ENCODE measurements at places on chromosomes 4 and X.

GRCh38 chr4:3816256-3816825 lies 50.2 kb downstream of the ADRA2C start:
- peak; percentile 35 for DNase-seq

- no peak for DNase-seq
Observed at GRCh38 chr4:19346636-19347035, 905.1 kb upstream of the SLIT2 start.

DNA sequence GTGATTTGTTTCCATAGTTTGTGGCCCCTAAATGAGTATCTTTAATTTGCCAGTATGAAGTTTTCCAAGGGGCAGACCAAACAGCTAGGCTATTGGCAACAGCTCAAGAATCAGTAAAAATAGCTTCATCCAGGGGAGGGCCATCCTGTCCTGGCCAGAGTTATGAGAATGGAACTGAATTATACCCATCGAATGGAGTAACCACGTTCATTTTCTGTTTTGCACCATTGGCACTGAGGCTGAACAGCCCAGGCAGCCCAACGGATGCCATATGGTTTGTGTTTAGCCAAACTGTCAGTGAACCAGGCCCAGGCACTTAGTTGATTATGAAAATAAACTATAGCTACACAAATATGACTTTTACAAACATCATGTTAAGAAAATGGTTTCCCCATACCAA lies 17.7 kb upstream of the ASB5 start:
- no peak for DNase-seq

GRCh38 chr4:89300060-89300459 lies 7.5 kb downstream of the GPRIN3 start:
- no peak for DNase-seq

DNA sequence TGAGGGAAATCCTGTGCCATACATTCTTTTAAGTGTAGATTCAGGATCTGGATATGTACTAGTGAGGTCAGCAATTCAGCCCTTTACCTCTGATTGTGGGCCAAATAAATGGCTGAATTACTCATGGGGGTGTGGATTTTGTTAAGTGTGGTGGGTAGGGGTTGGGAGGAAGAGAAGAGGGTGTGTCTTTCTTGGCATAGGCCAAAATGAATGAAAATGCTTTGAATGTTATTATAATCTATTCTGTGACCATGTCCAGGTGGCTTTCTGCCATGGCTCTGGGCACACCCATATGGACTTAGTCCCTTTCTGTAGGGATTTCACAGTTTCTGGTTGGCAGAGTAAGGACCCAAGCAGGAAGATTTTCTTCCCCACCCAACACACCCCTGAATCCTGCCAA lies 244.3 kb downstream of the CBR4 start:
- DNase-seq, result no peak

- peak; percentile 55 for DNase-seq
Observed at GRCh38 chr4:89836897-89837384, at the start of gene SNCA. TSS of gene SNCA (minus strand) at chr4:89837161. CDS start at chr4:89835667, 1,494 bp downstream.

DNA sequence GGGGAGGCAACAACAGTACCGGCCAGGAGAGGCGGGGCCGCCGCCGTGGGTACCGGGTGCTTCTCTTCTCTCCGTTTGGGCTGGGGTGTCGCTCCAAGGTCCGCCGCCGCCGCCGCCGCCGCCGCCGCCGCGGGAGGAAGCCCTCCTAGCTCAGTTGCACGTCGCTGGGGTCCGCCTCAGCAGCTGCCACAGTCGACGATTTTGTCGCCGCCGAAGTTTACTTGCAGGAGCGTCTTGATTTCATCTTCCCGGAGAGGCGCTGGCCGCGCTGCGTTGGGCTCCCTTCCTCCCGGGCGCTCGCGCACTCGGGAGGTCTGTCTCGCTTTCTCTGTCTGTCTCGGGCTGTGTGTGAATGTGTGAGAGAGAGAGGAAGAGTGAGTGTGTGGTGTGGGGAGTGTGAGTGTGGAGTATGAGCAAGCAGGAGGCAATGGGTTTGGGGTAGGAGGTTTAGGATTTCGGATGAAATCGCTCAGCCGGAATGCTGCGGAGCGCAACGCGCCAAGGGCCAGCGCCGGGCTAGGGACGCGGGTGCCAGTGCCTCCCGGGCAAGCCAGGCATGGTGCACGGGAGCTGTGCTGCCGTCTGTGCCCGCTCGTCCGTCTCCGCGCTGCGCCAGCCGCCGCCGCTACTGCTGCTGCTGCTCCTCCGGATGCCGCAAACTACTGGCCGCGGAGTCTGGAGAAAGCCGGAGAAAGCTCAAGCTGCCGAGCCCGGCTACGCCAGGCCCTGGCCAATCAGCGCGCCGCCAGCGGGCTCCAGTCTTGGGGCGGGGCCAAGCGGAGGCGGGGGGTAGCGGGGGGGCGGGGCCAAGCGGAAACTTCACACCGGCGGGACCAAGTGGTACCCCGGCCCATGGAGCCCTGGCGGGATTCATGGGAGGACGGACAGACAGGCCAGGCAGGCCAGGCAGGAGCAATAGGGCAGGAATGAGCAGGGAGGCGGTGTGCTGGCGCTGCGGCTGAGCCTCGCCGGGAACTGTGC lies at the start of gene PCDH19:
Gene PCDH19, minus strand, starts transcription at position 664 of the 981 bp plus-strand sequence. CDS start 1,676 bp downstream, outside the sequence.
- peak; percentile 52 for DNase-seq

DNA sequence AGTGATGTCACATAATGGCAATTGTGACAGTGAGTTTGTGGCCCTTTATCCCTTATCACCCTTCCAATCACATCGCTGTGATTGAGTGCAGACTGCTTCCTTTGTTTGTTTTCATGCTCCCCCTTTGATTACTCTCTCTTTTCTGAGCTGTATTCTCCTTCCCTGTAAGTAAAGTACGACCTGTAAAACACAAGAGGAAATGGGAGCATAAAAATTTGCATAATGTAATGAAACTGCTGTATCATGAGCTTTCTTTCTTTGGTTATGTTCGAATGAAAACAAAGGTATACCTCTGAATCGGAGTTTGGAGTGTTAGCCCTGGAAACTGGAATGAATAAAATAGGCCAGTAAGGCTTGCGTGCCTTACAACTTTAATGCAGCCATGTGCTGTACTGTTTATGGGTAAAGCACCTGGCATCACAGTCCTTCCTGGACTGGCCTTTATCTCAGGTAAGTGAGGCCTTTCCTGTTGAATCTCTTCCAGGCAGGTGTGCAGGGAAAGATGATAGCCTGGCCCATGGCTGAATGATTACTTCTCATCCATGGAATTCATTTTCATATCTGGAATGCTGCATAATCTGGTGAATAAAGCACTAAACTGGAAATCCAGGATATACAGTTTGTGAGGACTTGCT lies 26.6 kb upstream of the HS3ST1 start:
- no peak for DNase-seq

DNA sequence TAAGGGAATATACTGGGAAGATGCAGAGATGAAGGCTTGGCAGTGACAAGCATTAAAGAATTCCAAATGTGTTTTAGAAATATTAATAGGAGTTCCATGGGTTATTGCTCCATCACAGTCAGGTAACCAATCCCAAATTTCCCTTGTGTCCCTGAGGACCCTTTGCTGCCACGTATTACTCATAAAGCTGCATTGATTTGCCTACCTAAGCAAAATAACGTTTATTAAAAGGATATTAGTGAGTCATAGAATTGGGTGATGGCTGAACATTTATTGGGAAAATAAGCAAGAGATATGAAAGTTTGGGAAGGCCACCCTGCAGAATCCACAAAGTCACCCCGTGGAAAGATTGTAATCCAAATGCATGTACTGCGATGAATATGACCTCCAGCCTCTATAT lies 782.1 kb downstream of the RAPGEF2 start:
- DNase-seq, result no peak

GRCh38 chr4:125041372-125041930 lies 273.3 kb upstream of the FAT4 start:
- no peak for DNase-seq

DNA sequence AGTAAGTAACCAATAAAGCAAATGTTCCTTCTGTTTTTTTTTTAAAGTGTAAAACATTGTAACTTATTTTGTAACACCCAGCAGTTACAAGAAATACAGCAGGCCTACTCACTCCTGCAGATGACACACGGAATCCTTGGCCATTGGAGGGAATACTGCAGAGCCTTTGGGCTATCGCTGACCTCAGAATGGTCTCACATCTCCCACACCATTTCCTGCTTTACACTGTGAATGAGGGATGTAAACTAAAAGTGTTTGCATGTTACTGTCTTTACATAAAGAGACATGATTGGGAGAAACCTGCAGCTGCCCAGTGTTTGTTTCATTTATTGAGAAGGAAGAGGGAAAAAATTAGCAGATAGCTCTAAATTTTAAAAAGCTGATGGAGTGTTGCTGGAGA lies 64.1 kb downstream of the USP46 start:
- no peak for DNase-seq

DNA sequence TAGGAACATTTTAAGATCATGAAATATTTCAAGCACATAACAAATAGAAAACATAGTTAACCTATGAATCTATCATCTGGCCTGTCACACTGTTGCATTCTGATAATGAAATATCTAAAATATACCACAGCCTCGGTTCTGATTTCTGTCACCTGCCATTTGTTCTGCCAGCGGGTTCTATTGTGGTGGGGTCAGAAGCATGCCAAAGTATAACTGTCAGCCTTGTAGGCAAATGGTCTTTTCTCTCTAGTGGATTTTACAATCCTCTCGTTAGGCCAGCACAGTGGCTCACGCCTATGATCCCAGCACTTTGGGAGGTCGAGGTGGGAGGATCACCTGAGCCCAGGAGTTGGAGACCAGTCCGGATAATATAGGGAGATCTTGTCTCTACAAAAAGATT lies 47.9 kb downstream of the HTRA3 start:
- DNase-seq, result no peak

DNA sequence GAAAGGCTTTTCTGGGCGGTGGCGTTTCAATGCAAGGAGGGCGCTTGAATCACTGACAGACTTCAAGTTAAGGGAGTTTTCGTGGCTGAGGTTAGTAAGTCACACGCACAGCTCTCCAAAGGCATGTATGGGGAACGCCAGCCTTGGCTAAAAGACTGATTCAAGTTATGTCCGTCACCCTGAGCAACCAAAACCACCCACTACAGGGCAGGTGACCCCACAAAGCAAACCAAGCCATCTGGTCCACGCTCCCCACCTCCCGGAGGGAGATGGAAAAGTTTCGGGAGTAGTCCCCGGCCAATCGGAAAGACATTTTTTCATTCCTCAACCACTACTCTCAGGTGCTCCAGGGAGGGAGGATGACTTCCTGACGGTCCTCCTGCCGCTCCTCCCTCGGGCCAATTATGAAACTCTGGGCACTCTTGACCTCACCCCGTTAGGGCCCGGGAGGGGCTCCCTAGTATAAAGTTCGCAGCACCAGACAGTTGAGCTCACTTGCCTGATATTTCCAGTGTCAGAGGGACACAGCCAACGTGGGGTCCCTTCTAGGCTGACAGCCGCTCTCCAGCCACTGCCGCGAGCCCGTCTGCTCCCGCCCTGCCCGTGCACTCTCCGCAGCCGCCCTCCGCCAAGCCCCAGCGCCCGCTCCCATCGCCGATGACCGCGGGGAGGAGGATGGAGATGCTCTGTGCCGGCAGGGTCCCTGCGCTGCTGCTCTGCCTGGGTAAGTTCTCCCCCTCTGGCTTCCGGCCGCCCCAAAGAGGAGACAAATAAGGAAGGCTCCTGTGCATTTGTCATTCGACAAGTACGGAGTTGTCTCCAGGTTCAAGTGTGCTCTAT lies at the start of gene EREG:
Gene EREG, plus strand, starts transcription at position 494 of the 840 bp plus-strand sequence. Its CDS starts 164 bp downstream, at position 658.
- DNase-seq, result peak; percentile 63

DNA sequence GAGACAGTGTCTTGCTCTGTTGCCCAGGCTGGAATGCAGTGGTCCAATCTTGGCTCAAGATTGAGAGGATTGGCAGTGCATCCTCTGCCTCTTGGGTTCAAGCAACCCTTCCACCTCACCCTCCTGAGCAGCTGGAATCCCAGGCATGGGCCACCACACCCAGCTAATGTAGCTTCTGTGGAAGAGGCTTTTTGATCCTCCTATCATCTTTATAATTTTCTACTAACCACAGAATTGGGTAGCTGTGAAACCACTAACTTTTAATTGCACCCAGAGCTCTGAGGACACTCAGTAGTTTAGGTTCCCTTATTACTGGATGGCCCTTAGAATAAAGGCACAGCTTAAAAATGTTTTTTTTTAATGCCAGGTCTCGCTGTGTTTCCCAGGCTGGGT lies 8.9 kb upstream of the AGA start:
- DNase-seq, result no peak

- no peak for DNase-seq
Observed at GRCh38 chr4:124437853-124438495, 274.6 kb downstream of the ANKRD50 start.

GRCh38 chrX:53716328-53717088 lies 30.0 kb upstream of the HUWE1 start:
- DNase-seq, result no peak

DNA sequence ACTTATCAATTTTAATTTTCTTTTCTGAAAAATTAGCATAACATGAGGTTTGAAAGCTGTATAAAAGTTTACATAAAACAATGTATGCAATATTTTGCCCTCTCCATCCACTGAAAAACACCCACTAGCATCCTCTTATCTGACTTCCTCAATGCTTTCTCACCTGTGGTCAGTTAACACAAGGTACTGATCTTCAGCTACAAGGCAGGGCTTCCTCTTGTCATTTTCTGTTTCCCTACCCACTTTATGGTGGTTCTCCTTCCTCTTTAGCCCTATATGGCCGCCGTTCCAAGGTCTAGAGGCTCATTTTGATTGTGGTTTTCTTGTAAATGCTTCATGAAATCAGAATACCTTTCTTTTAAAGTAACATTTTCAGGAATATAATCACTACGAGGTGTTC lies 618.6 kb upstream of the CPEB2 start:
- no peak for DNase-seq

GRCh38 chr4:176187624-176188023 lies 7.8 kb downstream of the SPATA4 start:
- no peak for DNase-seq

DNA sequence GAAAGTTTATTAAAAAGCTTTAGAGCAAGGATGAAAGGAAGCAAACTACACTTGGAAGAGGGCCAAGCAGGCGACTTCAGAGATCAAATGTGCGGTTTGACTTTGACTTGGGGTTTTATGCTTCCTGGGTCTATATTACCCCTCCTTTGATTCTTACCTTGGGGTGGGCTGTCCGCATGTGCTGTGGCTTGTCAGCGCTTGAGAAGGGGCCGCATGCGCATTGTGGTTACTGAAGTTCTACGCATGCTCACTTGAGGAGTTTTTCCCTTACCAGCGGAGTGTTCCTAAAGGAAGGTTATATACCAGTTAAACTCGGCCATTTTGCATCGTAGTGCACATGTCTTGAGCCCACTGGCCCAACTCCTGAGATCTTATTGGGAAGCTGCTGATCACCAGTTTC lies 9.9 kb downstream of the ZNF157 start:
- peak; percentile 42 for DNase-seq

- DNase-seq, result peak; percentile 76
Observed at GRCh38 chr4:42673082-42673425, 16.1 kb upstream of the ATP8A1 start.

- no peak for DNase-seq
Observed at GRCh38 chr4:81482326-81482725, 10.6 kb upstream of the RASGEF1B start.

GRCh38 chrX:41082783-41083182 lies 2.5 kb upstream of the USP9X start:
- DNase-seq, result no peak

DNA sequence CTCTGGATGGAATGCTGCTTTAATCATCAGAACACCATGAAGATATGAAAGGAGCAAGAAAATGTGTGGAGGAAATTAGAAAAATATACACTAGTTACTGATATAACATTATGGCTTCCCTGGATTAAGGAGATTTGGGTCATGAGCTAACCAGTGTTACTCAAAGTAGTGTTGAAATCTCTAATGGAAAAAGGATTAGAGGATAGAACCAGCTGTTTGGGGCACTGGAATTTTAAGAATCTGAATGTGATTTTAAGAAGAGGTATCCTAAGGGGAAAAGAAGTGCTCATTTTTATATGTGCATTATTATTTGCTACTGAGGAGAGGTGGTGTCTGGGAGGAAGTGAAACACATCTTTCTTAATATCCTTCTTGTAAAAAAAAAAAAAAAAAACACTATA lies 164.1 kb upstream of the PPARGC1A start:
- no peak for DNase-seq
